ENCODE measurements at places on chromosomes 4 and X.
A peak's percentile ranks its signal among the peaks of the same experiment; 100 is the strongest.

- no peak for DNase-seq
Observed at GRCh38 chr4:17807446-17807845, 3.1 kb downstream of the DCAF16 start.

GRCh38 chrX:11267425-11267824 lies 25.8 kb upstream of the AMELX start:
- no peak for DNase-seq

DNA sequence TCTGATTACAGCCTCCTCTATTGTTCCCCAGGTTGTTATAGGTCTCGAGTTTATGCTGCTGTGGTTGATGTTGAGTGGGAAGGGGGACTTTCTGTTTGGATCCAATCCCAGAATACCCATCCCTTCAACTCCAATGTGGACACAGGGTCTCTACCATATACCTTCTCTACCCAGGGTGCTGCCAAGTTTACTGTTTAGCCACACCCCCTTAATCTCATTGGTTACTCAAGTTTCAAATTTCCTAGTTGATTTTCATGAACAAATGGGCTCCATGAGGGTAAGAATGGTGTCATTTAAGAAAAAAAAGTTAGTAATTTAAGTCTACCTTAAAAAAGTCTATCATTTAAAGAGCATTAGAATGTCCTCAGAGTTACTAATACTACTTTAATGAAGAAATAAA lies 3.6 kb upstream of the SPP1 start:
- no peak for DNase-seq

DNA sequence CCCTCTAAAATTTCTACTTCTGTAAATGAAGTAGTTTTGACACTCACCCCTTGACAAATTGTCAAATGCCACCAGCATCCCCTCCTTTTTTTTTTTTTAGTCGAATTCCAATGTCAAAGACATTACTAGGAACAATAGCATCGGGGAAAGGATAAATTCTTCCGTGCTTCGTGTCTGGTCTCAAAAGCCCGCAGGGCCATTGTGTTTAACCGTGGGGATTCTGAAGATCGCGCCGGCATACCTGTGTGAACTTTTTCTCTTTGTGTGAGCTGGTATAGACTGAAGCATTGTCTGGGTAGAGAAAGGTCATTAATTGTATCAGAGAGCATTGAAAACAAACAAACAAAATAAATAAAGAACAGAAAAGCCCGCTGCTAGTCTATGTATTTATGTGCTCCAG lies 313.9 kb downstream of the ASMT start:
- peak; percentile 49 for DNase-seq

GRCh38 chr4:53734584-53735353 lies 143.5 kb upstream of the LNX1 start:
- DNase-seq: no peak

GRCh38 chr4:1550122-1551070 lies 133.7 kb downstream of the FAM53A start:
- DNase-seq: no peak

GRCh38 chr4:13089659-13089998 lies 394.5 kb downstream of the RAB28 start:
- no peak for DNase-seq

GRCh38 chrX:44843318-44843702 lies 511 bp upstream of the DUSP21 start:
- no peak for DNase-seq

- DNase-seq: no peak
Observed at GRCh38 chr4:40173470-40173875, 23.4 kb upstream of the RHOH start.

- no peak for DNase-seq
Observed at GRCh38 chr4:56570041-56570440, 64.5 kb downstream of the ARL9 start.

DNA sequence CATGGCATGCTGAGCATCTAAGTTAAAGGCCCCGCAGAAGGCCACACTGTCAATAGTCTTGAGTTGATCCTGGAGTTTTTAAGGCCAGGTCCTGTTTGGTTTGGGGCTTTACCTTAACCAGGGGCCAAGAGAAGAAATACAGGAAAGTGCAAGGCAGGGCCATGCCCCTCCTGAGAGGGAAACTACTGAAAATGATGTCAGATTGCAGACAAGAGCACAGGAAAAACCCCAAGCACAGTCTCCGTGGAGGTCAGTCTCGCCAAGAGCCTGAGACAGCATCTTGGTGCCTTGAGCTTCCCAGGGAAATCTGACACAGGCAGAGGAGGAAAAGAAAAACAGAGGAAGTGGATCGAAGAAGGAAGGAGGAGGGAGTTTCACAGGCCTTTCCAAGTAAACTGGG lies 32.2 kb upstream of the GATB start:
- DNase-seq: no peak

- no peak for DNase-seq
Observed at GRCh38 chr4:6681191-6681590, 12.5 kb upstream of the S100P start.

GRCh38 chr4:15586066-15586465 lies 69.1 kb downstream of the FBXL5 start:
- DNase-seq: no peak

DNA sequence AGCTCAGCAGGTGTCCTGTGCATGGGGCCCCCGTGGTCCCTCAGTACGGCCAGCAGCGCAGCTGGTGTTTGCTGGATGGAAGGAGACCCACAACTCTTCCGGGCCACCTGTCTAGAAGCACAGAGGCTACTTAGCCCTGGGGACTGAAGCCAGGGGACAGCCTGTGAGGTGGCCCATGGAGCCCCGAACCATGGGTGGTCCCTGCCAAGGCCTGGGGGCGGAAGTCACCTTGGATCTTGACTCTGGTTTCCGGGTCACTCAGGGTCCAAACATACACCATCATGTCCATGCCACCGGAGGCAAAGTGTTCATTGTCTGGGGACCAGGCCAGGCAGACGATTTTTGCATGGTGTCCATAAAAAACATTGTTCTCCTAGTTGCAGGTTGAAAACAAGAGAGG lies 39.5 kb downstream of the WDR1 start:
- no peak for DNase-seq

- DNase-seq: no peak
Observed at GRCh38 chrX:71542825-71543224, 9.9 kb downstream of the OGT start.

GRCh38 chr4:6189511-6189910 lies 10.8 kb downstream of the JAKMIP1 start:
- no peak for DNase-seq

GRCh38 chr4:128386761-128387599 lies 99.4 kb upstream of the PGRMC2 start:
- no peak for DNase-seq

DNA sequence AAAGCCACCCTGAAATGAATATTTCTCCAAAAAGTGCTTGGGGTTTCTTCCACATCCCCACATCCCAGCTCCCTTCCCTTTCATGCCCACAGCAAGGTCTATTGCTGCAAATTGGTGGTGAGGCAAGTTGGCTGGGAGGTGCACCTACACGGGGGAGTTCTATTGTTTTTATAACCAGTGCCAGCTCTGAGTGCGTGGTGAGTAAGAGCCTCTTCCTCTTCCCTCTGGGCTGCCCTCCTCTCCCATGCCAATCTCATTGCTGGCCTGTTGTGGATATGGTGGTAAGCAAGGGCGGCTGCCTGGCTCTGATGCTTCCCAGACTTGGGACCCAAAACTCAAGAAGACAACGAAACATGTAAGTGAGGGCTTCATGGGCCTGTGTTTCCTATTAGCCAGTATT lies 204.3 kb downstream of the SHROOM3 start:
- DNase-seq: no peak

DNA sequence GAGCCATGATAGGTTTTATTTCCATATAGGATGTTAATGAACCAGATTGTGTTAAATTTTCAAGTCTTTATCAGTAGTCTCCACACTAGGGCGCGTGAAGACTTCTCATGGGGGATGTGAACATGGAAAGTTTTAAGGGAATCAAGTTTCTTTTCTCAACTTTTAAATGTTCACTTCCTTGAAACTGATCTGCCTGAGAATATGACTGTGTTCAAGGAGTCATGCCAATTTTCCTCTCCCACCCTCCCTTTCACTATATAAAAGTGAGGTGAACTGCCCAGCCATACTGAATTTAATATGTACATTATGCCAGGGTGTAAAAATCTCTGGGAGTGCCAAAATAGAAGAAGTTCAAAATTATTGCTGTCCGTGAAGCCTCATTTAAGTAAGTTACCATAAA lies 30.4 kb upstream of the HPGDS start:
- no peak for DNase-seq

DNA sequence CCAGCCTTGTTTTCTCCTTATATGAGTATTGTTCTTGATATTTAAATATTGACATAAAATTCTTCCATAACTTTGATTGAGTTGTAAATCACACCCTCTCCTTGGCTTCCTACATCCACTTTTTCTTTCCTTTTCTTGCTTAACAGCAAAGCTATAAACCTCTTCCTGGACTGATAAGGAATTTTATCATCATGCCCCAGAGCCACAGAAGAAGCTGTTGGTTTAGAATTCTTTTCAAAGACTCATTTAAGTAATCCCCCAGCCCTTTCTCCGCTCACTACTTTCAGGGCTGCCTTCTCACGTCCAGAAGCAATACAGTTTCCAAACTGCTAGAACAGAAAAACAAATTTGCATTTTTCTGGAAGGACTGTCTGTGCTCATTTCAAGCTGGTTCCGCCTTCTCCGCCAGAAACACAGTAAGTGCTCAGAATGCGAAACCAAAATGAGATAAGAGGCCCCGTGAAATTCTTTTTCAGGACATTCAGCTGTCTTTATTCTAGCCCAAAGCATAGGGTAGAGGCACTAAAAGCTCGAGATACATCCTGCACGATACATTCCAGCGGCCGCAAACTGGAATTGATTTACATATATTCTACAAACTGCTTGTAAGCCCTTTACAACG lies 849 bp downstream of the MID1 start:
- no peak for DNase-seq

- no peak for DNase-seq
Observed at GRCh38 chrX:20244931-20245330, 21.8 kb downstream of the RPS6KA3 start.

DNA sequence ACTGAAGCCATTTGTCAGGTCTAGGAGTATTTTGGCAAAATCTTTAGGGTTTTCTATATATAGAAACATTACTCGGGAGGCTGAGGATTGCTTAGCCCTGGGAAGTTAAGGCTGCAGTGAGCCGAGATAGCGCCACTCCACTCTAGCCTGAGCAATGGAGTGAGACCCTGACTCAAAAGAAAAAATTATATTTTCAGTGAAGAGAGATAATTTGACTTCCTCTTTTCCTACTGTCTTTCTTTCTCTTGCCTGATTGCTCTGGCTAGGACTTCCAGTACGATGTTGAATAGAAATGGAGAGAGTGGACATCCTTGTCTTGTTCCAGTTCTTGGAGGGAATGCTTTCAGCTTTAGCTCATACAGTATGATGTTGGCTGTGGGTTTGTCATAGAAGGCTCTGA lies 44.4 kb downstream of the UCHL1 start:
- DNase-seq: no peak

GRCh38 chr4:872241-872981 lies 46.5 kb upstream of the CPLX1 start:
- no peak for DNase-seq

- DNase-seq: no peak
Observed at GRCh38 chrX:150298841-150299551, 64.1 kb upstream of the MAMLD1 start.

- DNase-seq: peak; percentile 84
Observed at GRCh38 chr4:1130316-1131186, 17.2 kb upstream of the RNF212 start.

GRCh38 chr4:152072001-152072485 lies 311.2 kb upstream of the GATB start:
- no peak for DNase-seq

- no peak for DNase-seq
Observed at GRCh38 chr4:180637616-180638015, 1605.6 kb upstream of the TENM3 start.

DNA sequence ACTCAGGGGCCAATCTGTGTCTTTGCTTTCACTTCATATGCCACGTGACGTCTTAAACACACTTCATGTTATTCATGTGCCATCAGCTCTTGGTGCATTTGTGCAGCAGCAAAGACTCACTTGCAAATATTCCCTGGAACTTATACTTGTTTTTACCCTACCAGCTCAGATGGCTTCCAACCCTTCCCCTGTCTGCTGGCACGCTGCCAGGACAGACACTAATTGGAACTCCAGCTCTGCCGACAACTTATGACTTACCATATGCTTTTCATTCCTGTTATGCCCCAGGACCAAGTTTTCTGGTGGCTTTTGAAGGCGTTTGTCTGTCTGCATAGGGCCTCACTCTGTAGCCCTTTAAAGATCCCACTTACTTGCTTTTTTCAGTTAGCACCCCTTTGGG lies 261.7 kb upstream of the GNPDA2 start:
- DNase-seq: no peak

Data from H1 (cell line).